PC-3 (cell line): ENCODE measurements at places on chromosomes 12 and 14. TPM values are rescaled to one million over a fixed set of nuclear protein-coding genes. Genes with fewer than 3 reads are reported as not detected.

CFAP54 gene
- total RNA-seq = 0.77 and 1.1 TPM in 2 replicates

KRT7 gene
- 2,144 and 2,979 TPM in 2 replicates for total RNA-seq

TAC3 gene
- total RNA-seq = not detected in 2 replicates

CD163 gene
- total RNA-seq = not detected in 2 replicates

OVCH1 gene
- not detected in 2 replicates for total RNA-seq

RNASE2 gene
- total RNA-seq = not detected in 2 replicates

DNA sequence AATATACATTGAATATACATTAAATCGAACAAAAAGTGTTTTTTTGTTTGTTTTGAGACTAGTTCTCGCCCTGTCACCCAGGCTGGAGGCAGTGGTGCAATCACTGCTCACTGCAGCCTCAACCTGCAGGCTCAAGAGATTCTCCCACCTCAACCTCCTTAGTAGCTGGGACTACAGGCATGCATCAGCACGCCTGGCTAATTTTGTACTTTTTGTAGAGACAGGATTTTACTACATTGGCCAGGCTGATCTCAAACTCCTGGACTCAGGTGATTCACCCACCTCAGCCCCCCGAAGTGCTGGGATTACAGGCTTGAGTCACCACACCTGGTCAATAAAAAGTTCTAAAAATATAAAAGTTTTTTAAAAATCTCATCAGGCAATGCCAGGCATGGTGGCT, 10.2 kb upstream of the RNF212B start:
- peaks cover 17% of the 10 kb centered on the region; the same call in 1 of the 2 replicates for H3K27me3 ChIP-seq
- no peak for DNase-seq
- H3K4me3 ChIP-seq = no peak overlapping the region
- no peaks in the 10 kb centered on the region for H3K4me1 ChIP-seq
- H3K27ac ChIP-seq = no peak overlapping the region

- DNase-seq = peak; percentile 84
- H3K36me3 ChIP-seq = peaks cover 9% of the 10 kb centered on the region; the same call in 1 of the 2 replicates
- no peaks in the 10 kb centered on the region for H3K27me3 ChIP-seq
- no peak overlapping the region for H3K27ac ChIP-seq
Measured at GRCh38 chr14:102323102-102323501, 3.6 kb downstream of the ZNF839 start.

GRCh38 chr12:23014749-23015148, 389.8 kb downstream of the ETNK1 start:
- H3K36me3 ChIP-seq = no peaks in the 10 kb centered on the region
- no peak for DNase-seq
- no peaks in the 10 kb centered on the region for H3K27me3 ChIP-seq
- no peak overlapping the region for H3K4me3 ChIP-seq
- H3K4me1 ChIP-seq = no peaks in the 10 kb centered on the region
- no peak overlapping the region for H3K27ac ChIP-seq

GRCh38 chr14:58746701-58747100, 108.9 kb downstream of the DACT1 start:
- peak overlapping the region; percentile 72 for H3K27ac ChIP-seq
- H3K36me3 ChIP-seq = no peaks in the 10 kb centered on the region
- peak; percentile 51 for DNase-seq
- peak overlapping the region; percentile 3; the same call in 1 of the 2 replicates for H3K4me3 ChIP-seq

- no peaks in the 10 kb centered on the region for H3K36me3 ChIP-seq
- 0 out of 2 replicates have a peak overlapping the region, but pooled peaks have one; percentile 19 for H3K4me3 ChIP-seq
- peaks cover 31% of the 10 kb centered on the region for H3K4me1 ChIP-seq
- DNase-seq = peak; percentile 95
- no peaks in the 10 kb centered on the region for H3K27me3 ChIP-seq
Measured at GRCh38 chr12:76455582-76456345, 103.8 kb downstream of the OSBPL8 start.

- no peaks in the 10 kb centered on the region for H3K36me3 ChIP-seq
- H3K4me1 ChIP-seq = no peaks in the 10 kb centered on the region; the same call in 1 of the 2 replicates
- peaks cover 3% of the 10 kb centered on the region for H3K27me3 ChIP-seq
- H3K27ac ChIP-seq = no peak overlapping the region
- DNase-seq = no peak
Measured at GRCh38 chr14:94111276-94112095, 950 bp downstream of the IFI27 start.
